ENCODE measurements at places on chromosomes 12 and 14.

GRCh38 chr12:64009321-64010068 is 165.0 kb downstream of the SRGAP1 start:
- DNase-seq, result no peak

GRCh38 chr14:99125616-99126431 is 146.2 kb downstream of the BCL11B start:
- DNase-seq, result no peak

DNA sequence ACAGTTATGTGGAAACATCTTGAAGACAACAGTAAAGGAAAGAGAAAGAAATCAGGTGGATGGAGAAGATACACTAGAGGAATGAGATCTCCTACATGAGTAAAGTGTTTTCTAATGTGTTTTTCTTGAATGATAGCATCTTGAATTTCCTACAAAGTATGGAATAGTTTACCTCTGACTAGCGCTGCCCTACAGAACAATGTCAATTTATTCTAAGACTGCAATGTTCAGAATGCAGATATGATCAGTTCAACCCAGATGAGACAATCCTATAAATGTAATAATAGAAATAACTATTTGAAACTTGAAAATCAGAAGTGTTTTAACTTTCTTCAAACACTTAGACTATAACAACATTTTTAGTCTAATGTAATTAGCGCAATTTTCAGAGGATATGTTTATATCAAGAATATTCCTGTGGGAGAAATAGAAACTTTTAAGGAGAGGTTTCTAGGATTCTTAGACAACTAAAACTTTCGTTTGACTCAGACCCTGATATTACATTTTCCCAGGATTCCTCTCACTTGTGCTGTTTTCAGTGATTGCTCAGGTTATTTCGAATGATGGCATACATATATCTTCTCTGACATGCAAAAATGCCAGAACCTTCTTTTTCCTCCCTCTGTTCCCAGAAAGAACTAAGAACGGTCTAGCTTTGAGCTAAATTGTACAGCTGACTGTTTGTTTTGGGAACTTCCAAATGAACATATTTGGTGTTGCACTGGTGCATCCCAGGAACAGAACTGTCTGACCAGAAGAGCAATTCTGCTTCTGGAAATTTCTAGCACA is 1017.4 kb downstream of the DIO2 start:
- DNase-seq, result no peak

- DNase-seq, result no peak
Measured at GRCh38 chr12:83527810-83528209, 841.1 kb downstream of the TMTC2 start.

DNA sequence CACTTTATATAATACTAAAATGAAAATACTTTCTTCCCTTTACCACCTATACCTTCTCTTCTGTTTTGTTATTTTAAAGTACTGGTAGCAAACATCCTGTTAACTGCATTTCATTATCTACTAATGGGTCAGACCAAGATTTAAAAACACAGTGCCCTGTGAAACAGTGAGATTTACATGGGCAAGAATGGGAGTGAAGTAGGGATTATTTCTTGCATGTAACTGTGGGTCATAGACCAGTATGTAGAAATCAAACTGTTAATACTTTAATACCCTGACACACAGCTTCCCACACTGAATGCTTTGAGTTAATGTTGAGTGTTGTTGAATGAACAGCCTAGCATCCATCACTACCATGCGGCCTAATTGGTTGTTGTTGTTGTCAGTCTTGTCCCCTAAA is 61.6 kb downstream of the PLEKHA5 start:
- DNase-seq, result no peak

DNA sequence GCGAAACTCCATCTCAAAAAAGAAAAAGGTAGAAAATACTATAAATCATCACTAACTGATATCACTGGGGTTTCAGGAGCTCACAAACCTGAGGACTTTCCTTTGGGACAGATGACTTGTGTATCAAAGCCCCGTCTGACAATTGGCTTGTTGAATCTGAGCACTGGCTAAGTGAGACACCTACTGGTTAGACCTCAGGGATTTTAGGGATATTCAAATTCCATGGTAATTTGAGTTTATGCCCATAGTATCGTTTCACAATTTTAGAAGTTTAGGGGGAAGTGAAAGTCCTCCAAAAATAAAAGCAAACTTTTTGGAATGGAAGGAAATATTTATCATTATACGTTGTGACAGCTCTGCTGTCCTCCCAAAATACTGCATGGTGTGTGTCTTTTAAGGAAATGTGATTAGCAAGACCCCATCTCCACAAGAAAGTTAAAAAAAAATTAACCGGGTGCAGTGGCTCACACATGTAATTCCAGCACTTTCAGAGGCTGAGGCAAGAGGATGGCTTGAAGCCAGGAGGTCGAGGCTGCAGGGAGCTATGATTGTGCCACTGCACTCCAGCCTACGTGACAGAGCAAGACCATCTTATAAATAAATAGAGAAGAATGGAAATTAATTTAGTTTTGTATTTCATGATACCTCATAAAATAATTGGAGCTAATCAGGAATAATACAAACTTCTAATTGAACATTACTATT is 49.2 kb downstream of the FBXL14 start:
- peak; percentile 82 for DNase-seq

DNA sequence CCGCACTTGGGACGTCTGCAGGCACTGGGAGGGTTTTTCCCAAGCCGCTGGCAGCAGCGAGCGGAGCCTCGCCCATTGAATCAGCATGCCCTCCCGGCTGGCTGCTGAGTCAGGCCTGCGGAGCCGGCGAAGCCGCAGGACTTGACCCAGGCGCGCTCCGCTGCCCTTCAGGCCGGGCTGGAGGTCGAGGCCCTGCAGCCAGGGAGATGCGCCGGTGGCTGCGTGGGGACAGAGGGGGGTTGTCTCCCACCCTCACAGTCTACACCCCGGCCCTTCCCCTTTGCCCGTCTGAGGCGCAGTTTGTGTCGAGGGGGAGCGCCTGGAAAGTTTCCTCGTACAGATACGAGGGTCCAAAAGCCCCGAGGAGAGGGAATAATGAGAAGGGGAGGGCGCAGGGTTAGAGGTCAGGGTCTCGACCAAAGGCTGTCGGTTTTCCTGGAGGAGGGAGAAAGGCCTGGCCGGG is 759 bp upstream of the KLC1 start:
- peak; percentile 88 for DNase-seq

DNA sequence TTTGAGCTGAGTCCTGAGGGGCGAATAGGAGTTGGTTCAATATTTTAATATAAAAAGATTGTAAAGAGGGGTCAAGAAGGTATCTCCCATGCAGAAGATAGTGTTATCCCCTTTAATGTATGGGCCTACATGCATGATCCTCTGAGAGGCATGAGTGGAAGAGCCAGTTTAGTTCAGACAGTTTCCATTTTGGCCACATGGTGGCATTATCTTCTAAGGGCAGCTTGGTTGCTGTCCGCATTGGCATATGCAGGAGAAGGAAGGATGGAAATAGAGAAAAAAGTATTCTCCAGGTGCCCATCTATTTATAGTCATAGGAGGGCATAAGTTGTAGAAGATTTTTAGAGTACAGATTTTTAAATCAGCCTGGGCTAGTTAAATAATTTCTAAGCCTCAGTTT is 5.4 kb downstream of the SAMD4A start:
- peak; percentile 42 for DNase-seq

GRCh38 chr14:102124419-102124818 is 15.3 kb upstream of the WDR20 start:
- no peak for DNase-seq

GRCh38 chr12:70691018-70691672 is 53.9 kb upstream of the PTPRB start:
- DNase-seq, result no peak

DNA sequence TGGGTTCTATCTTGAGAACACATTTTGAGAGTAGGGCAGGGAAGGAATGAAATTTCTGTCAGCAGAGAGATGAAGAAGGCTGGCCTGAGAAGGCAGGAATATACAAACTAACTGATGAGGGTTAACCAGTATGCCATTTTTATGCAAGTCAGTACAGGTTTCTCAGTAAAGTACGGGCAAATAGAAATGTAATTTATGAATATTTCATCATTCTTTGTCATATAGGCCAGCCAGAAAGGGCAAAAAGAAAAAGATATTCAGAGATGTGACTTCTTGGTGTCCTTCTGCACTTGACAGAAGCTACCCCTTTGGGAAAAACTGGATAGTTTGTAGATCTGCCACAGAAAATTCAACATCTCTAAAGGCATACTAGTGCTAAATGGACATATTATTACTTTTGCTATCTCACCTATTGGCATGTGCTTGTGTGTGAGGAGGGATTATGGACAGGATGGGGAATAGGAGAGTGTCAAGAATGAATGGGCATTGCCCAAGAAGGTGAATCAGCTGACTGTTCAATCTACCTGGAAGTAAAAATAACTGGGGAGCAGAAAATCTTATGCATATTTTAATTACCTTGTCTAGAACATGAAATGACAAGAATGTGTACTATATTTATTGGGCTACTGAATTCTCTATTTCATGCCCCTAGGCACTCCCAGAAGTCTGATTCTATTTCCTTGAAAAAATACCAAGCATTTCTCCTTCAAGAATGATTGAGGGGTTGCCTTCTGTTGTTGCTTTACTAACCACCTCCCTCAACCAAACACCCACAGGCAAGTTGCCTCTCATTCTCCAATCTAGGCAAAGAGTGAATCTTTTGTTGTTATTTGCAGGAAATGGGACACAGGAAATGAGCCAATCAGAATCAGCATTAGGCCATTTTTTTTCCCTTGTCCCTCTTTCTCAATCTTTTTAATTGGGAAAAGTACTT is 175.1 kb upstream of the SLC38A2 start:
- DNase-seq, result peak; percentile 8

GRCh38 chr14:86003998-86004397 is 474.1 kb downstream of the FLRT2 start:
- DNase-seq, result peak; percentile 79

GRCh38 chr12:59808317-59808910 is 212.6 kb downstream of the SLC16A7 start:
- peak; percentile 45 for DNase-seq

- no peak for DNase-seq
Measured at GRCh38 chr12:91857813-91858542, 287.7 kb downstream of the BTG1 start.

DNA sequence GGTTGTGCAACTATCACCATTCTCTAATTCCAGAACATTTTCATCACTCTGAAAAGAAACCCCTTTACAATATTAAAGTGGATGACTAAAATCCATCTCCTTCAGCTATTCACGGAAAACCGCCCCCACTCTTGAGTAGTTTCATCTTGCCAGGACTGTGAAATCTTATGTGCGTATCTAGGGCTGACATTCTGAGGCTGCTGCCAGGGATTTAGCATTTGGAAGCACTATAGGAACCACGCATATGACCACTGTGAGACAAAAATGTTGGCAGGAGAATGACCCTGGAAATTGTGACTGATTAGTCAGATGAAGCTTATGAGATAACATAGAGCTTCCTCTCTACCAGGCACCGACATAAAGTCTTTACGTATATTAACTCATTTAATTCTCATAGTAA is 305.2 kb upstream of the PDE3A start:
- no peak for DNase-seq
